ENCODE measurements at places on chromosomes 11 and 22.

GRCh38 chr11:17179970-17180369 lies 27.8 kb downstream of the PIK3C2A start:
- no peak for DNase-seq

DNA sequence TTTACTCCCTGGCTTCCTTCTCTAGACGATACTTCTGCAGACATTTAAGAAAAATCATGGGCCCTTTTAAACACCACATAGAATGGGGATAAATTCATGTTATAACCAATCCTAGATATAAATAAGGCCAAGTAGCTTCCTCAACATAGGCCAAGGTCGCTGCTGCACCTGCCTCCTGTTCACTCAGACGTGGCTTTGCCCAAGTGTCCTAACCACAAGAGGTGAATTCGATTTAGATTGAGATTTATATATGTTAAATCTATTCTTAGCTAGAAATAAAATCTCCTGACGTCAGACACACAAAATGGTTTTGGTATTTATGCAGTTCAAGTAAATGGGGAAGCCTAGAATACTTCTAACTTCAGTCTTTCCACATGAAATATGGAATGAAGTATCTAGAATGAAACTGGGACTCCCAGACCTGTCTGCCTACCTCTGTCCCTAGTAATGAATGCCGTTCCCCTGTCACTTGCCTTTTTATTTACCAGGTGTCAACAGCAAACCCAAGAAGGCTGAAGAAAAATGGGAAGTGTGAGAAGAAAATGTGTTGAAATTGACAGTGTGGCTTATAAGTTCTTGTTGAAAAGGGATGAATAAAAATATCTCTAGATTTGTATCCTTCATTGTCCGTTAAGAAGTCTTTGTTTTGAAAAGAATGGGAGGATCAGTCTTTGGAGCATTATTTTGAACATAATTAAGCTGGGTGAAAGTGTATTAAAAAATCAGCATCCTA lies 131.8 kb downstream of the HIPK3 start:
- no peak for DNase-seq

GRCh38 chr22:38191055-38191454 lies 9.4 kb upstream of the PLA2G6 start:
- no peak for DNase-seq

DNA sequence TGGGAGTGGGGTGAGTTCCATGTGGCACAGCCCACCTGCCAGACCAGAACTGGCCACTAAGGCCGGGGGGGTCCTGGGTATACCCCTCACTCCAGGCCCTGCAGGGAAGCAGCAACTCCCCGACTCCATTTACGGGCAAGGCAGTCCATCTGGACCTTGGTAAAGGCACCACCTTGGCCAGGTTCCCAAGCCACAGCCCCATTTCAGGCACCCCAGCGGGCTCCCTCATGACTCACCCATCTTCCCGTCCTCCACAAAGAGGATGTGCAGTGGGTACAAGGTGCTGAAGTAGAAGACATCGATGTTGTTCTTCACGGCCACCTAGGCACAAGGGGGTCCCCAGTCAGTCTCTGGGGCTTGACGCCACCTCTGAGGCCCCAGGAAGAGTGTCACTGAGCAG lies 15.7 kb upstream of the RASL10A start:
- no peak for DNase-seq

DNA sequence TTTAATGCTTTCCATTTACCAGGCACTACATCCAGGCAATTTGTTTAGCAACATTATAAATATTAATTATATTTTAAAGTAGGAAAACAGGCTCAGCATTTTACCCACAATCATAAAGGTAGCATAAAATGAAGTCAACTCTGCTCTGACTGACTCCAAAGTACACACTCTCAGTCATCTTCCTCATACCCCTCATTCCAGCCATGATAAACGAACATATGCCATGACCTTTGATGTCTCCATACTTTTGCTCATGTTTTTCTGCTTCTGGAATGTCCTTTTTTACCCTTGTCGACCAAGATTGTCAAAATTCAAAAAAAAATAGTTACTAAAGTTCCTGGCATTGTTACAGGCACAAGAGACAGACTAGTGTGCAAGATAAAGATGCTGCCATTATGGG lies 77.7 kb upstream of the SOX6 start:
- no peak for DNase-seq

DNA sequence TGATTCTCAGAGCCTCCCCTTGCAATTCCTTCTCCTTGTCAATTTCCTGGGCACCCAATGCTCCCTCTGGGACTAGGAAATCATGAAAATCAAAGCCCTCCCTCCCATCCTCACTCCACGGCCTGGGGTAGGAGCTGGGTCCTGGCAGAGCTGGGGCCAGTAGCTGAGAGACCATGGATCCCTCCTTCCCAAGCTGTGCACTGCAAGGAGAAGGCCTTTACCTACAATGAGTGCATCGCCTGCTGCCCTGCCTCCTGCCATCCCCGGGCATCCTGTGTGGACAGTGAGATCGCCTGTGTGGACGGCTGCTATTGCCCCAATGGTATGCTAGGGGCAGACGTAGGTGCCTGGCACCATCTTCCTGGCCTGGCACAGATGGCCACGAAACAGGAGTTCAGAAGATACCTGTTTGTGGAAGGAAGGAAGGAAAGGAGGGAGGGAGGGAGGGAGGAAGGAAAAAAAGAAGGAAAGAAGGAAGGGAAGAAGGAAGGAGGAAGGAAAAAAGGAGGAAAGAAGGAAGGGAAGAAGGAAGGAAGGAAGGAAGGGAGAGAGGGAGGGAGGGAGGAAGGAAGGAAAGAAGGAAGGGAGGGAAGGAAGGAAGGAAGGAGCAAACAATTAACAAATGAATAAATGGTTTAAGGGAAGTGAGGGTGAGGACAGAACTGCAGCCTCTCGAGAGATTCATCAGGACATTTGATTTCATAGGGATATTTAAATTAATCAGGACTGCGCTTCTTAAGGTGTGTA lies 12.5 kb downstream of the OTOG start:
- no peak for DNase-seq

DNA sequence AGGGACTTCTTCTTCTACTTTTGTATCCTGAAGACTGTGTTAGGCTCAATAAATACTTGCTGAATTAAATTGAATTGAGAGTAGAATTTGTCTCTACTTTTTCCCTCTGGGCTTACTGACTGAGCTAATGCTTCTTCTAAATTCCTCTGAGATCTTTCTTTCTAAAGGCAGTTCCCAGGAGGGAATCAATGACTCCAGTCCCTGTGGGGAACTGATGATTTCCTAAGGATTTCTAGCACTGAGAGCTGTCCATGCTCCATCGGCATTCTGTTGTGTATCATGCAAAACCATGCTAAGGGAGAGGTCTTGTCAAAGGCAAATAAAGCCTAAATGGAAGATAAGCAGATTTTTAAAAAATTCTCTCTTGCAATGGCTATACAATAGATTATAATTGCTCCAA lies 148.8 kb upstream of the KIRREL3 start:
- DNase-seq, result no peak

DNA sequence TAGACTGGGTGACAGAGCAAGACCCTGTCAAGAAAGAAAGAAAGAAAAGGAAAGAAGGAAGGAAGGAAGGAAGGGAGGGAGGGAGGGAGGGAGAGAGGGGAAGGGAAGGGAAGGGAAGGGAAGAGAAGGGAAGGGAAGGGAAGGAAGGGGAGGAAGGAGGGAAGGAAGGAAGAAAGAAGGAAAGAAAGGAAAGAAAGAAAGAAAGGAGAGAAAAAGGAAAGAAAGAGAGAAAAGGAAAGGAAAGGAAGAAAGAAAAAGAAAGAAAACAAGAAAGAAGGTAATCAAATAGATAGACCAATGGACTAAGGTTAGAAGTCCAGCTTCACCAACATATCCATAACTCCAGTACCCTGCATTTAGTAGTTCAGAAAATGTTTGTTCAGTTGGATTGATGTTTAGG lies 18.2 kb upstream of the EMSY start:
- DNase-seq, result no peak

- no peak for DNase-seq
Measured at GRCh38 chr22:35313311-35314121, 13.8 kb downstream of the TOM1 start.

DNA sequence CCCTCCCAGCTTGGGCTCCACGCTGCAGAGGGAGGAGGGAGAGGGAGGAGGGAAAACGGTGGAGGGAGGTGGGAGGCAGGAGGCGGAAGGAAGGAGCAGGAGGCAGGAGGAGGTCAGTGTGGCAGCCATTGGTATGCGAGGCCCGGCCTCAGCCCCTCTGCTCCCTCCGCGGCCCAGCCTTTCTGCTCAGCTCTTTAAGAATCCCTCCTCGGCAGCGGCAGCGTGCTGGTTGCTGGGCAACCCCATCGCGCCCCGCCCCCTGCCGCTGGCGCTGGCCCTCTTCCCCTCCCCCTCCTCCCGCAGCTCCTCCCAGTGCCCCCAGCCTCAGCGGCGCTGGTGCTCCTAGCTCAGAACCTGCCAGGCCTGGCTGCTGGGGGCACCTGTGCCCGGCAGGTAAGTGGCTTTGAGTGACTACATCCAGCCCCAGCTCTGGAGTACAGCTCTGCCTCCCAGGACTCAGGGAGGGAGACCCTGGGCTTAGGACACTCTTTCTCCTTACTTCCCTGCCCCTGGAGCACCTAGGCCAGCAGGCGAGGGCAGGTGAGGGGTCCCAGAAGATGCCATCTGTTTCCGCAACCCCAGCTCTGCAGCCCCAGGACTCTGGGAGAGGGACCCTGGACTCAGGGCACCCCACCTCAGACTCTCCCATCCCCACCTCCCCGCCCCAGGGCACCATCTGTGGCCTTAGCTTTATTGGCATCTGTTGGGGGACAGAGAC lies 7.2 kb upstream of the FLRT1 start:
- DNase-seq, result peak; percentile 60

GRCh38 chr11:10993186-10993585 lies 135.3 kb upstream of the ZBED5 start:
- DNase-seq, result no peak

DNA sequence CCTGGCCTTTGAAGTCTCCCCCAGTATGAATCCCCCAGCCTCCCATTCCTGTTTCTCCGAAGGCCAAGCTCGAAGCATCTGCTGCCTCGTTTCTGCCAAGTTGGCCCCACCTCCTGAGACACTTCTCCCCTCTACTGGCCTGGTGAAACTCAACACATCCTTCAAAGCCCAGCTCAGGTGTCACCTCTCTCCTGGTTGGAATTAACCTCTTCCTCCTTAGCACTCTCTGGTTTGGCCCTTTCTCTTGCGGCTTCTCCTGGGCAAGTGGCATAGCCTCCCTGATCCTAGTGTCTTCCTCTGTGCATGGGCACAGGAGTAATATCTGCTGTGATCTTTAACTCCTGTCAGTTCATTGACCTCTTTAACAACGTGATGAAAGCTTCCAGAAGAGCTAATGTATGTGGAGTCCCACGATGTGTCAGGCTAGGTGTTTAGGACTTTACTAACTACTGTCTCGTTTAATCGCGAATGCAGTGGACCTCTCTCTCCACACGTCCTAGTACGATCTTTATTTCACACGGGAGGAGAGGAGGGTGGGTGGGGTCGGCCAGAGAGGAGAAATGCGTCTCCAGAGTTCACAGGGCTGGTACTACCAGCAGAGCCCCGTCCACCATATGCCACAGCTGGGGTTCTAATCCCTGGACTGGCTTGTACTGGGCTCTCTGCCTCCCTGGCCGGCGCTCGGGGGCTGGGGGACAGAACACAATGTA lies 826 bp upstream of the PTPRJ start:
- DNase-seq, result no peak

DNA sequence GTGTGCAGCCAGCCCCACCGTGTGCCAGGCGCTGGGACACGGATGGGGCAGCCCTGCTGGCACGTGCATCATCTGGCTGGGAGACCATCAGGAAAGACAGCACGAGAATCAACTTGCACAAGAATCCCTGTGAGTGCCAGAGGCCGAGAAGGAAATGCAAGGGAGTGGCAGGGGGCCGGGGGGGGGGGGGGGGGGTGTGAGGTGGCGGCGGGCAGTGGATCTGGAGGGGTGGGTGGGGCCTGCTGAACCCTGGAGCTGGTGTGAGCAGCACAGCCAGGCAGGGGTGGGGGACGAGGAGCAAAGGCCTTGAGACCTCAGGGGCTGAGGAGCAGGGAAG lies 14.0 kb upstream of the FLRT1 start:
- DNase-seq, result no peak

DNA sequence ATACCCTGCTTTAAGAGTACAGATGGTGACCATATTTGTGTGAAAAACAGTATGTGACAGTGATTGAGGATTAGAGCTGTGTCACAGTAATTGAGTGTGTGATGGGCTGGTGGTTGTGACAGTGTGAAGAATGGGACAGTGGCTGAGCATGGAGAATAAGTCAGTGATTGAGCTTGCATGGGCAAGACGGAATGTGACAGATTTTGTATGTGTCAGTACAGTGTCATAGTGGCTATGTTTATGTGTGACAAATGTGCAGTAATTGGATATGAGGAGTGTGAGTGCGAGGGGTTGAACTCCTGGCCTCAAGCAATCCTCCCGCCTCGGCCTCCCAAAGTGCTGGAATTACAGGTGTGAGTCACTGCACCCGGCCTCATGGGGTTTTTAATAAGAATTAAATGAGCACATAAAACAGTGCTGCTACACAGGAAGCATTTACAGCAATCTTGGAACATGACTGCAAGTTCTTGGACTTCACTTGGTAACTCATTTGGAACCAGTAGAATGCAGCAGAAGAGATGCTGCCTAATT lies 583 bp upstream of the RRAS2 start:
- DNase-seq, result no peak

DNA sequence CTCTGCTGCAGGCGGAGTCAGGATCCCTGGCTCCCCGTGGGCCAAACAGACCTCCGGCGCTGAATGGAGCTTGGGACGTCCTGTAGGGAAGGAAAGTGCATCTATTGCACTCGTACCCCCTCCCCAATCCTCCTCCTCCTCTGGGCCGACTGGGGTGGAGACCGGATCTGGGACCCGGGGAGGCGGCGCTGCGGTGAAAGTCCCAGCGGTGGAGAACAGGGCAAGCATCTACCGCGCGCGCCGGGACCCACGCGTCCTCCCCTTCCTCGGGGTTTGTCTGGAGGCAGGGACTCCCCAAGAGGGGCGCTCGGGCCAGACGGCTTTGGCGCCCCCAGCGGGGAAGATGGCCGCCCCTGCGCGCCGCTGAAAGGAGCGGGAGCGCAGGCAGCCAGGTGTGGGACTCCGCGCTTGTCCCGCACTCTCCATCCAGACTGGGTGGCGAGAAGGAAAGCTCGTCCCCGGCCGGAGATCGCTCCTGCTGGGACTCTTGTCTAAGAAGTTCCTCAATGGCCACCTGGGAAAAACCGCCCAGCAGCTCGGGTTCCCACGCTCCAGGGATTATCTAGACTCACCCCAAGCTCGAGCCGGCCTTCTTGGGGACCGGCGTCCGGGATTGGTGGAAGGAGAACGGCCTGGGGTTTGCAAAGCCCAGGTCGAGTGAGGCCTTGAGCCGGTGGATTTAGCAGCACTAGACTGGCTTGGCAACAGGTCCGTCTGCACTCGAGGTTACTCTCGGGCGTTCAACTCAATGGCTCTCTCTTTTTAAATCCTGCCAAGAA lies 718 bp downstream of the FADS2 start:
- peak; percentile 31 for DNase-seq

DNA sequence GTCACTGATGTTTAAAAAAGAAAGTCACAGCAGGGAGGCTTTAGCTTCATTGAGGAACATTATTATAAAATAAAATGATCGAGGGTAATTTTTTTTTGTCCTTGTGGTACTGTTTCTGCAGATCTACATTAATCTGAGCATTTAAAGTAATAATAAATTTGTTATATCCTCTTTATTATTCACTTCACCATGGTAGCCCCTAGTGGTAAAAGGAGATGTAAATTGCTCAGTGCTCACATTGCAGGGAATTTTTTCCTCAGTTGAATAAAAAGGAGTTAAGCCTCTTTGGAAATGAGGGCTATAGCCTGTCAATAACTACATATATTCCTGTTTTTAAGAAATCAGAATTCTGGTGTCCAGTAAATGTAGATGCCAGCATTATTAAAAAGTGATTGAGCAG lies 99.7 kb upstream of the VPREB1 start:
- DNase-seq, result no peak
